ENCODE measurements at places on chromosomes 1 and 21. TPM values are rescaled to one million over a fixed set of nuclear protein-coding genes. Genes with fewer than 3 reads are reported as not detected.

Gene SPRR2G
- total RNA-seq: not detected

Gene AMY1A
- total RNA-seq: 1.7 TPM

Gene NUDT4B
- not detected for total RNA-seq

Gene TSPAN1
- 2.3 TPM for total RNA-seq

DNA sequence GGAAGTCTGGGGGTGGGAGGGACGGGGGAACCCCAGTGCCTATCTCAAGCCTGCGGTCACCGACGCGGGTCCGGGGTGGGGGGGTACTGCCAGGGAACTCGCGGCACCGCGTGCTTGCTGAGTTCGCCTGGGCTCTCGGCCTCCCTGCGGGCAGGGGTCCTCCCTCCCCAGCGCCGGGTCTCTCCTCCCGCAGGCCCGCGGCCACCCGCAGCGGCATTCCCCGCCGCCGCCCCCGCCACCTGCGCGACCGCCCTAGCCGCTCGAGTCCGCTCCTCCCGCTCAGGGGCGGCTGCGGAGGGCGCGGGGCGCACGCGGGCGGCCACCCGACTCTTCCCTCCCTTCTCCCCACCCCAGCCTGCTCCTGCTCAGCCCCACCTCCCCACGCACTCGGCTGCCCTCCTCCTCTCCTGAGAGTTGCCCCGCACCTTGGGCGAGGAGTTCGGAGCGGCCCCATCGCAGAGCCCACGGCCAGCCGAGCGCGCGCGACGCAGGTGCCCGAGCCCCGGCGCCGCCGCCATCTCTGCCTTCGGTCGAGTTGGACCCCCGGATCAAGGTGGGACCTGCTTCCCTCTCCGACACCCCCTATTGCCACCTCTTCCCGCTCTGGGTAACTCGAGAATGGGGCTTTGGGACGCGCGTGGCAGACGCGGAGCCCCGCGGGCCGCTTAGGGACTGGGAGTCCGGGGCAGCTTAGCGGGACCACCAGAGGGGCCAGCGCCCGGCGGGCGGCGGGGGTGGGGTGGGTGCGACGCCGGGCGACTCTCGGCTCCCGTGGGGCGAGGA lies 105.0 kb downstream of the LEPR start:
- no peak for DNase-seq

DNA sequence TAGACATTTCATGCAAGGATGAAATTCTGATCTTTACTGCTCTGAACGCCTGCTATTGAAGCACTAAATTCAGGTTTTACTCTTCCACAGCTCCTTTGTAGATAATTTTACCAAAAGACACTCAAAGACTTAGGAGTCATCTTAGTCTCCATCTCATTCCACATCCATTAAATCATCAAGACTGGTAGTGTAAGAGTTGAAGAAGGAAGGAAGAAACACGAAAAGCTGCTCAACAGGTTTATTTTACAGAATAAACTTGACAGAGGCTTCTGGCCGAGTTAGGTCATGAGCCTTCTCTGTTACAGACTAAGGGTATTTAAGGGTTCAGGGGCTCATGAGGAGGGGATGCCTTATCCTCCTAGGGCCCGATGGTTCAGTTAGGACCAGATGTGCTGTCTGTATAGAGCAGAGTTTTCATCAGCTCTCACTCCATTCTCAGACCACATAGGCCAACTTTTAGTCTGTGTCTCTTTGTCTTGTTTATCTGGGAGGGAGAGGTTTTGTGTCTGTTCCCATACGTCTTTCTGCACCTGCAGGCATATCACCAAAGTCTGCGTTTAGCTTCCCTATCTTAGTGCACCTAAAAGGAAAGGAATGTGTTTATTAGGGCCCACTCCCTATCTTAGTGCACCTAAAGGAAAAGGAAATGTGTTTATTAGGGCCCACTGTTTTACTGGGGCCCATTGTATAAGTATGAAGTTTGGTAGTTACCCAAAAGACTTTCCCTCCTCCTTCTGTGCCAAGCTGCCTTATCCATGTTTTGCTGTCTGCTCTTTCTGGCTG lies 57.4 kb upstream of the RGS18 start:
- no peak for DNase-seq

- DNase-seq: no peak
These were observed 142.5 kb downstream of the TNR start for GRCh38 chr1:175600721-175601440.

DNA sequence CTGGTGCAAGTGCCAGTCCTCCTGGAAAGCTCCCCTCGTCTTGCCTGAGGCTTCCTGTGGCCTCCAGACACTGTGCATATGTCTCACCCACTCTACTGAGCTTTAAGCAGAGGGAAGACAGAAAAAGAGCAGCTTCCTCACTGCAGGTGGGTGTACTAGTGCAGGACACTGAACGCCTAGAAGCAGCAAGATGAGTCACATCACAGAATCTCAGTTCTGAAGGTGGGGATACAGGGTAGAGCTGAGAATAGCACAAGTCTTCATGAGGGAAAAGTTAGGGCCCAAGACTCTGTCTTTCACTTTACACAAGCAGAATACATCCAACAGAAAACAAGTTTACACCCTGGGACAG lies 37.4 kb downstream of the PCAT6 start:
- no peak for DNase-seq

- DNase-seq: no peak
These were observed 142.7 kb downstream of the FOXD2 start for GRCh38 chr1:47580451-47580995.

- DNase-seq: no peak
These were observed 90.1 kb downstream of the PGBD5 start for GRCh38 chr1:230335861-230336522.

- no peak for DNase-seq
These were observed 711.1 kb upstream of the CHRM3 start for GRCh38 chr1:238675221-238675620.

DNA sequence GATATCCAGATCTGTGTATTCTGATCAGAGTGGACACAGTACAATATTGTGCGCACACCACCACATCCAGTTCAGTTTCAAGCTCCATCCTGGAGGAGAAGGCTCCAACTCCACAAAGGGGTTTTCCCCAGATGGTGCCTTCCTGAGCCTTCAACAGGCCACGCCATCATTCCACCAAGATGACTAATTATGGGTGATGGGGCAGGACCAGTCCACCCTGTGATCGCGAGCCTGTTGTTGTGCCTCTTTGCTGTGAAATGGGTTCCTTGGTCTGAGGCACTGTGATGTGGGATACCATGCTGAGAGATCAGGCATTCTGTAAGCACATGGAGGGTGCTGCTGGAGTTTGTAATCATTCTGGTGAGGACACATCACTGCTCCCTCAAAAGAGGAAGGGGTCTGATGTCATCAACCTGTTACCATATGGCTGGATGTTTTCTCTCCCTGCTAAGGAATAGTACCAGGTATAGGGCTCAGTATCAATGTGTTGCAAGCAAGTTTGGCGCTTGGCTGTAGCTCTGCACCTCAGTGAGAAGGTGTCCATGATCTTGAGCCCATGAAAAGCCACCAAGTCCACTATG lies 6.7 kb upstream of the SH2D2A start:
- DNase-seq: no peak

DNA sequence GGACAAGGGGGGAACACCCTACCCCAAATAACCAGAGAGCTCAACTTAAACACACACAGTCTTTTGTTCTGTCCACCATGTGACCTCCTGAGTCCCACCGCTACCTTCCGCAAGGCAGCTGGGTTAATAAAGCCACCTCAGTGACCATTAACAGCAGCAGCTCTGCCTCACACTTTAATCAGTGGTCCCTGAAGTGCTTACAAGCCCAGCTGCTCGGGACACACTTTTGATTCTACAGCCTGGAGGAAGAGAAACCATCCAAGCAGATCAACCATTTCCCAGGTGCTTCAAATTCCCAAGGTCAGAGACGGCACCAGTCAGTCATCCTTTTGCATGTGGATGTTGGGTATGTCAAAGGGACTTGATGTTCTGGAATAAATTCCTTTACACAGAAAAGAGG lies 70.1 kb downstream of the KCNJ15 start:
- DNase-seq: no peak

- DNase-seq: no peak
These were observed 18.6 kb downstream of the FAM151A start for GRCh38 chr1:54604572-54605370.

DNA sequence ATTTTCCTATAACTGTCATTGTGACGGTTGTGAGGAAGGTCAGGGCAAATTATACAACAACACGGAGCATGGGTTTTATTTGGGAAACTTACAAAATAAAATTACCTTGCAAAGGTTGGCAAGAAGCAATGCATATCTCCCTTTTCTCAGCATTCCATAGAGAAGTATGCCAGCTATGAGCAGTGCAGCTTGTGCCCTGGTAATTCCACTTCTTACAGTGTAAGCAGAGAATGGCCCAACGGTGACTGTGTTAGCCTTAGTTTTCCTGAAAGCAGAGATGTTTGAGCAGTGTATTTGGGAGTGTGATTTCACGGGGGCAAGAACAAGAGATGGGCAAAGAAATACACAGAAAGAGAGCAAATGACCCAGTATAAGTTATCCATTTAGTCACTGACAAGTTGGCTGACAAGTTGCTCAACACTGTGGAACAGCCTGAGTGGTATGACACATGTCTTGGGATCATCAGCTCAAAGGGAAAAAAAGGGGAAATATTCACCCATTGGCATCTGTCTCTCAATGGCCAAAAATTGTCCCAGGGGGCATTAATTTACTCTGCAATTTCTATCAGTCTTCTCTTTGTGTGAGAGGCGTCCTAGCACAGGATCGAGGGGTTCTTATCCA lies 210.9 kb upstream of the NRIP1 start:
- DNase-seq: no peak

- no peak for DNase-seq
These were observed 140.9 kb downstream of the RHOU start for GRCh38 chr1:228876187-228876586.

Measured in pancreas (tissue), 10 donors.